ENCODE measurements at places on chromosomes 1 and 21.

GRCh38 chr1:246709196-246709595 lies 15.0 kb upstream of the SCCPDH start:
- no peak for DNase-seq

- DNase-seq: no peak
These were observed 21.8 kb downstream of the ILDR2 start for GRCh38 chr1:166953491-166953890.

DNA sequence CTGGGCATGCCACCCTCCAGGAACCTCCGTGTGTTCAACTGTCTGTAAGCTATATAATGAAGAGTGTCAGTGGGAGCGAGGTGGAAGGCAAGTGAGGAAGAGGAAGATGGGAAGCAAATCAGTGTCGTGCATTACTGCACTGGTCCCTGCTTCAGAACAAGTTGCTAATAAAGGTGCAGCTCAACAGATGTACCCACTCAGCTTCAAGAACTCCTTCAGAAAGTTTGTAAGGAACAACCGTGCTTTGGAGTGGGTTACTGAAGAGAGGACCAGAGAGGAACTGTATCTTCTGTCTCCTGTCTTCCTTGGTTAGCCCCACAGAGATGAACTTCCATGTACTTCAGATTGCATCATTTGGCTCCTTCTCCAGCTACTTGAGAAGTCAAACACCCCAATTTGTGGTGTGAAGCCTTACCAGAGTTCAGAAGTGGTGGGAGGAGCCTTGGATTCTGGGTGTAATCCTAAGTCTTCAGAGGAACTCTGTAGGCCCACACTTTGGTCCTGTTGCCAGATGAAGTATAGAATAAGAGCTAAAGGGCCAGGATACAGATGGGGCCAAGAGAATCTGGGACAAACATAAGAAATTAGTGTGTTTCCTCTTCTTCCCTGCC lies 290.5 kb upstream of the PROX1 start:
- DNase-seq: no peak

DNA sequence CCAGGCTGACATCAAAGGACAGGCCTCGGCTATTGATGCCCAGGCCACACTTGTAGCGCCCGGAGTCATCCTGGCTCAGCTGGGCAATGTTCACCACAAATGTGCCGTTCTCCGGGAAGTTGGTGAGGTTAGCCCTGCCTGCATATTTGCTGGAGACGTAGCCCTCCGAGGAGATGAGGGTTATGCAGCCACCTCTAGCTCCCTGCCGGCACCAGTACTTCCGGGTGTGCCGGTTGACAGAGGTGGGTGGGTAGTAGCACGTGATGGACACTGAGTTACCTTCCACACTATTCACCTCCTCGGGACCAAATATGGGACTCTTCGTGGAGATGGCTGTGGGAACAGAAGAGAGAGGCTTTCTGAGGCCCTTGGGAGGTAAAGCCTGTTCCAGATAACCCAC lies 7.1 kb downstream of the PIGR start:
- DNase-seq: no peak

DNA sequence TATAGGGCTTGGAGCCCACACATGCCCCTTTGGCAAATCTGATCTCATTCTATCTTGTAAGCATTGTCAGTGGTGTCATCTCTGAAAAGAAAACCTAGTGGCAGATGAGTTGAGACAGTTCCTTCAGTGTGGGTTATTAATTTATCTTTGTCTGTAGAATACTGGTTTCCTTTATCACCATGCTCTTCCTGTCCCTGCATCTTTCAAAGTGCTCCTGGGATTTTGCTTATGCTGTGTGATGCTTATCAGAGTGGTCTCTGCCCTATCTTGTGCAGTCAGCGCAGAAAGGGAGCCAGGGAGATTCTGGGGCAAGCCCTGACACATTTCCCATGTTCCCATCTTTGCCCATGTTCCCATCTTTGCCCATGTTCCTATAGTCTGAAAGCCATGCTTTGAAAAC lies 402.9 kb downstream of the RWDD3 start:
- DNase-seq: no peak

DNA sequence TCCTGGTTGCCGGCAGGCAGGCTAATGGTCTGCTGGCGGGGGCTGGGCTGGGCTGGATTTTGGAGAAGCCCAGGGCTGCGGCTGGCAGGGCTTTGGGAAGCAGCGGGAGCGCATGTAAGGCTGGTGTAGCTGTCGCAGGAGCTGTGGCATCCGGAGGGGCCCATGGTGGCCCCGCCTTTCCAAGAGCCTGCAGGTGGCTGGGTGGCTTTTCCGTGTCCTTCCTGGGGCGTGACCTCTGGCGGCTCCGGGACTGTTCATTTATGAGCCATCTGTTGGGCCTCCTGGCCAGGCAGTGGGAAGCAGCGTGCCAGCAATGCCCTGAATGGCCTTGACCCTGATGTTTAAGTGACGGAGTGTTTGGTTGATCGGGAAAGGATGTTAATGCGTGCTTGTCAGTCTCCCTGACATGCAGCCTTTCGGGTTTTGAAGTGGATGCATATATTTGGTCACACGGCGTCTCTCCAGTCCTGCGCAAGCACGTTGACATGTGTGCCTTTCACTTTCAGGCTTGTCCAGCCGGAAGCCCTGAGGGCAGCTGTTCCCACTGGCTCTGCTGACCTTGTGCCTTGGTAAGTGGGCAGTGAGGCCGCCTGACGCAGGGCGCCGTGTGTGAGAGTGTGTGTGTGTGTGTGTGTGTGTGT lies 38.5 kb downstream of the AGPAT3 start:
- no peak for DNase-seq

- DNase-seq: peak; percentile 94
These were observed at the start of gene DOCK7 for GRCh38 chr1:62687903-62688686. DOCK7 (minus strand) TSS chr1:62688386; CDS start chr1:62688264, 122 bp downstream.

GRCh38 chr1:88943241-88943640 lies 49.2 kb downstream of the KYAT3 start:
- DNase-seq: no peak

DNA sequence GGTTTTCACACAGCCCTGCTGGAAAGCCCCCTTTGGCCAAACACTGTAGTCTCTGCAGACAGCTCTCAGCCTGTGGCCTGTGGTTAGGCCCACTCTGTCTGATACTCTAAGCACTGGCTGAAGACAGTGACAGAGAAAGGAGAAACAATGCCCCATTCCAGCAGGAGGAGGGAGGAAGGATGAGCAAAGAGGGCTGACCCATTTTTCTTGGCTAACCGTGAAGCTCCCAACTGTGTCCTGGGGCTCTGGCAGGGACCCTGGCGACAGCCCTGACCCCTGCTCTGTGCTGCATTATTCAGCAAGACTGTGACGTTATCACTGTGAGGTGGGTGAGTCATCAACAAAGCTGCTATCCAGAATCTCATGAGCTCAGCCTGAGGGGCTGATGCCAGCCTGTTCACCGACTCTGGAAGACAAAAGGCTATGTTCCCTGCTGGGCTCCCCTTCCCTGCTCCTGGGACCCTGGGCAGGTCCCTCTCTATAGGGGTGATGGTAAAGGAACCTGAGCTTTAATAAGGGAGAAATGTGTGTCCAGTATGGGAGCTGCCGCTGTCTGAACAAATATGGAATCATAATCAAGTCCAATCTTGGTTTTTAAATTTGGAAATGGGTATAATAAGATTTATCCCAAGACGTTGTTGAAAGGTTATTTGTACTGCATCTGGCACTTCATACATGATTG lies 107.0 kb downstream of the RHOU start:
- DNase-seq: no peak
